ENCODE measurements at places on chromosomes 16 and 17.

DNA sequence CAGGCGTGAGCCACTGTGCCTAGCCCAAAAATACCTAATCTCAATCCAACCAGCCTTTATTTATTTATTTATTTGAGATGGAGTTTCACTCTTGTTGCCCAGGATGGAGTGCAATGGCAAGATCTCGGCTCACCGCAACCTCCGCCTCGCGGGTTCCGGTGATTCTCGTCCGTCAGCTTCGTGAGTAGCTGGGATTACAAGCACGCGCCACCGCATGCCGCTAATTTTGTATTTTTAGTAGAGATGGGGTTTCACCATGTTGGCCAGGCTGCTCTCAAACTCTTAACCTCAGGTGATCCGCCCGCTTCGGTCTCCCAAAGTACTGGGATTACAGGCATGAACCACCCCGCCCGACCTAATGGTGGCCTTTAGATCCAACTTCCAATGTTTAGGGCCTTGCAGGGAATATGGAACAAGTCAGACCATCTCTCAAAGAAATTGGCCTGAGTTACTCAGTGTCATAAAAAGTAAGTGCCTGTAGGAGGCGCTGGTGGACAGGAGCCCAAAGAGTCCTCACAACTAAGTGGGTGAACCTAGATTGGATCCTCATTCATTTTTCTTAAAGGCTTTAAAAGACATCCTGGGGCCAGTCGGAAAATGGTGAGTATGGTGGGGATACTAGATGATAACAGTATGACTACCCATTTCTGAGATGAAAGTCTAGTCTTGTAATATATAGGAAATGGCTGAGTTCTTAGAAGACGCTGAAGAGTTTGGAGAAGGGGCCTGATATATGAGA, 4.6 kb downstream of the ZSCAN10 start:
- peak; percentile 41 for DNase-seq
- H3K4me1 ChIP-seq, result peaks cover 24% of the 10 kb centered on the region
- no peaks in the 10 kb centered on the region for H3K36me3 ChIP-seq
- H3K27me3 ChIP-seq, result peaks cover 4% of the 10 kb centered on the region
- H3K27ac ChIP-seq, result peak overlapping the region; percentile 9

DNA sequence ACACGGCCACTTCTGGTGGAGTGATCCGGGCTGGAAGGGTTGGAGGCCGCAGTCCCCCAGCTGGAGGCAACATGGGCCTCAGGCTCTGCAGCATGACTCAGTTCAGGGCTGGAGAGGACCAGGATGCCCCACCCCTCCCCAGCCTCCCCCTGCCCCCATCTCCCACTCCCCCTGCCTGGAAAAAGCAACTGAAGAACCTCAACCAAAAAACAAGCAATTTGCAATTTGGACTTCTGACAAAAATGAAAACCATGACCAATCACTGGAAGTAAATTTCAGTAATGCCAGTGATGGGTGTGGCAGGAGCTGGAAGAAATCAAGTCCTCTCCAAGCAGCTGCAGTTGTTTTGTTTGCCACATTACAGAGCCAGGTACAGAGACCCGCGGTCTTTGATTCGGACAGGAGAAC, 6.6 kb upstream of the MIF4GD start:
- DNase-seq, result no peak
- no peak overlapping the region for H3K27ac ChIP-seq
- H3K27me3 ChIP-seq, result no peaks in the 10 kb centered on the region
- peaks cover 50% of the 10 kb centered on the region for H3K36me3 ChIP-seq
- peaks cover 12% of the 10 kb centered on the region for H3K4me1 ChIP-seq

- no peak overlapping the region for H3K4me3 ChIP-seq
- DNase-seq, result peak; percentile 58
- peaks cover 10% of the 10 kb centered on the region for H3K36me3 ChIP-seq
These were observed 10.3 kb downstream of the NT5M start for GRCh38 chr17:17313350-17313991.

DNA sequence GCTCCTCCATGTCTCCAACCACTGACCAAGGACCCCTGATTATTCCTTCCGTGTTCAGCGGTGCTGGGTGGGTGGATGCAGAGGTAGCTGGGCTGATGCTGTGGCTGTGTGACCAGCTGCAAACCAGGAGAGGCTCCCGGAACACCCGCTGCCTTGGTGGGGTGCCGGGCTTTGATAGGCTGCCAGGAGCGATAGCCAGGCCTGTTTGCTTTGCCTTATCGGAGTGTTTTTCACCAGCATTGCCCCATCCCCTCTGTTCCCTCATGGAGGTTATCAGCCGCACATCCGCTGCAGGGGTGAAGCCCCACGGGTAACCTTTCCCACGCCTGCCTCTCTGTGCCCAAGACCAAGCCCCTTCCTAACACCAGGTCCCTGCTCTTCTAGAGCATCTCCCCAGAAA, 354.3 kb downstream of the C16orf95 start:
- H3K27me3 ChIP-seq, result peaks cover 5% of the 10 kb centered on the region
- no peak overlapping the region for H3K4me3 ChIP-seq
- H3K27ac ChIP-seq, result no peak overlapping the region
- H3K36me3 ChIP-seq, result no peaks in the 10 kb centered on the region
- no peak for DNase-seq

- H3K27ac ChIP-seq, result no peak overlapping the region
- H3K4me3 ChIP-seq, result no peak overlapping the region
- H3K36me3 ChIP-seq, result no peaks in the 10 kb centered on the region
- no peaks in the 10 kb centered on the region for H3K4me1 ChIP-seq
- H3K27me3 ChIP-seq, result peaks cover 40% of the 10 kb centered on the region
These were observed 10.1 kb upstream of the PIPOX start for GRCh38 chr17:29032857-29033197.

- no peaks in the 10 kb centered on the region for H3K27me3 ChIP-seq
- H3K36me3 ChIP-seq, result peaks cover 12% of the 10 kb centered on the region
- H3K27ac ChIP-seq, result no peak overlapping the region
- peak overlapping the region; percentile 82 for H3K4me3 ChIP-seq
- H3K4me1 ChIP-seq, result peaks cover 32% of the 10 kb centered on the region
- no peak for DNase-seq
These were observed 1.5 kb downstream of the MINK1 start for GRCh38 chr17:4834681-4835020.

DNA sequence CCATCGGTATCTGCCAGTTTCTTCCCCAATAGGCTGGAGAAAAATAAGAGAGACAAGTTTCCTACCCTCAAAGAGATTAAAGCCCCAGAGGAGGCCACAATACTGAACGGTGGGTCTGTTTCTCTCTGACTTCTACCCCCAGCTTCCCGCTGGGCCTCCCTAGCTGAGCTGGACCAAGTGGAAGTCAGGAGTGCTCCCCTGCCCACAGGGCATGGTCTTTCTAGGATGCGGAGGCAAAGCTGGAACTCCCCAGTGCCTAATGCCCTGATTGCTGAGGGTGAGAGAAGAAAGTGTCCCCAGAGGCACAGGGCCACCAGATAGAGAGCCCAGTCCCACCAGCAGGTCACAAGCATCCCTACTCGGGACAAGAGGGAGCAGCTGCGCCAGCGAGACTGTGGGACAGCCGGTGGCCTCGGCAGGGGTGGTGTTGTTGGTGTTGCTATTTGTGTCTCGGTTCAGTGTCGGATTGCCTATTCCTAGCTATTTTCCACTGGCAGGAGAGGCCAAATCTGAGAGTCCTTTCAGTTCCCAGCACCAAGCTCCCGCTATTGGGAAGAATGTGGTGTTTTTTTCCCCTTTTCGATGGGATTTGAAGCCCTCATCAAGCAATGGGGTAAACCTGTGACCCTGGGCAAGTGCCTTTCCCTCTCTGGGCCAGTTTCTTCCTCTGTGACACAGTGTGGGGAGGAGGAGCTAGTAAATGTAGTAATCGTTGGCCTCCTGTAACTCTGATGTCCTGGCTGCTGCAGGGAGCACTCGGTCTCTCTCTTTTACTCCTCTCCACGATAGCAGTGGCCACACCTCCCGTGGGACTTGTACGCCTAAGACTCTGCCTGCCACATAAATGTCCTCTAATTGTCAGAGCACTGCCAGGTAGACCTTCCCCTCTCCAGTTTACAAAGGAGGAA, 22.5 kb upstream of the TBX2 start:
- H3K27me3 ChIP-seq, result no peaks in the 10 kb centered on the region
- H3K36me3 ChIP-seq, result no peaks in the 10 kb centered on the region
- DNase-seq, result no peak
- H3K27ac ChIP-seq, result no peak overlapping the region
- no peak overlapping the region for H3K4me3 ChIP-seq
- H3K4me1 ChIP-seq, result no peaks in the 10 kb centered on the region

DNA sequence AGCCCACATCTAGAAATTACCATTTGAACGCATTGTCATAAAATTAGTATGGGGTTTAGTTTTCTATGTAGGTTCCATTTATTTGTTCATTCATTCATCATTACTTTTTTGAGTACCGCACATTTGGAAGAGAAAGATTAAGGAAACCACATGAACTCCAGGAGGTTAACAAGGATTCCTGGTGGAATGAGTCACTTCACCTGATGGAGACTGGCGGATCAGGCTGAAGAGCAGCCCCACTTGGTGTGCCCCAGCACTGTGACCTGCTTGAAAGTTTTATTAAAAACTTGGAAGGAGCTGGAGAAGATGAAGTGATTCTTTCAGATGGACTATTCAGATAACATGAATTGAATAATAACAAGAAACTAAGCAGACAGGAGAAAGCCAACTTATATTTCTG, 293.6 kb upstream of the CDH11 start:
- no peak for DNase-seq
- no peak overlapping the region for H3K4me3 ChIP-seq
- H3K27me3 ChIP-seq, result no peaks in the 10 kb centered on the region
- no peak overlapping the region for H3K27ac ChIP-seq

DNA sequence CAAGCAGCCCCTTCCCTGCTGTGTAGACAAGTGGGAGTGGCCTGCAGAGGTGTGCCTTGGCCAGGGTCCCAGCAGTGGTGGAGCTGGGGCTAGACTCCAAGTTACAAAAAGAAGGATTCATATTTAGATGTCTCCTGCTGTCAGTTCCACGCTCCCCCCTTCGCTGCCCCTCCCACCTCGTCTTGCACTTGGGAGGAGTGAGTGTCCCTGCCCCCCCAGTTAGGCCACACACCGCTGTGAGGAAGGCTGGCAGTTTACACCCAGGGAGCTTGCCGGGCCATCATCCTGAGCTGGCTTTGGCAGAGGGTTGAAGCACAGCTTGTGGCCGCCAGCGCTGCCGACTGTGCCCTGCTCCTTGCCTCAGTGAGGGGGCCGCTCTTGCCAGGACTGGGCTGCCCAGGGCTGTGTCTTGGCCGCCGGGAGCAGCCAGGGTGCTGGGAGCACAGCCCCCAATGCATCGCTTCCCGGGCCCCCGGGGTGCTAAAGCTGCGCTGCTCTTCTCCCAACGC, 44.3 kb downstream of the ELAC2 start:
- no peaks in the 10 kb centered on the region for H3K4me1 ChIP-seq
- peaks cover 17% of the 10 kb centered on the region for H3K27me3 ChIP-seq
- H3K27ac ChIP-seq, result no peak overlapping the region
- no peak overlapping the region for H3K4me3 ChIP-seq
- no peak for DNase-seq
- H3K36me3 ChIP-seq, result no peaks in the 10 kb centered on the region

DNA sequence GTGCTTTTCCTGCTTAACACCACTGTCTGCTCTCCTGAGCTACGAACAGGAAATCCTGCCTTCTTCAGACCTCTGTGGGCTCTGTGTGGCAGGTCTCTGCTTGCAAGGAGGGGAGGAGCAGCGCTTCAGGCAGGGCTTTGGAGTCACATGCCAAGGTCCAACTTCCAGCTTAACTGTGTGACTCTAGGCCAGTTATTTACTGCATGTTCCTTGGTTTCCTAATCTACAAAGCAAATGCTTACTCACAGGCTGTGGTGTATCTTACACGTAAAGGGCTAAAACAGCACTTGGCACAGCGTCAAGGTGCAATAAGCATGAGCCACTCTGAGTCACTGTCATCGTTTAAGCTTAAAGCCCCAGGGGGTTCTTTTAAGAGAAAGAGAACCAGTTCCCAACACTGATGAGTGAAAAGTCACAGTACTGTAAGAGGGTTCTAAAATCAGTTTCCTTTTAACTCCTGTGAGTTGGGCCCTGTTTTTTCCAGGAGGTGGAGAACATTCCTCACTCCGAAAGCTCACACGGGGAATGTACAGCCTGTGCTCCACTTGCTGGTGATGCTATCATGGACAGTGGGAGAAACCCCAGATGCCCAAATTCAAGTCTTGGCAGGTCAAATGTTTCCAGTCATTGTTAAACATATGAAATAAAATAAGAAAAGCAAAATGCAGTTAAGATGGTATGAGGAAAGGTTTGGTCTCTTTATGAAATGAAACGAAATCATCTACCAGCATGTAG, 54.1 kb upstream of the BCAR1 start:
- peaks cover 36% of the 10 kb centered on the region for H3K36me3 ChIP-seq
- DNase-seq, result no peak
- H3K4me3 ChIP-seq, result no peak overlapping the region
- H3K27me3 ChIP-seq, result peaks cover 2% of the 10 kb centered on the region
- H3K4me1 ChIP-seq, result peaks cover 13% of the 10 kb centered on the region

- no peak overlapping the region for H3K27ac ChIP-seq
- no peaks in the 10 kb centered on the region for H3K27me3 ChIP-seq
- no peaks in the 10 kb centered on the region for H3K4me1 ChIP-seq
- no peak overlapping the region for H3K4me3 ChIP-seq
- H3K36me3 ChIP-seq, result no peaks in the 10 kb centered on the region
- no peak for DNase-seq
These were observed 197.7 kb upstream of the NOG start for GRCh38 chr17:56395787-56396186.

DNA sequence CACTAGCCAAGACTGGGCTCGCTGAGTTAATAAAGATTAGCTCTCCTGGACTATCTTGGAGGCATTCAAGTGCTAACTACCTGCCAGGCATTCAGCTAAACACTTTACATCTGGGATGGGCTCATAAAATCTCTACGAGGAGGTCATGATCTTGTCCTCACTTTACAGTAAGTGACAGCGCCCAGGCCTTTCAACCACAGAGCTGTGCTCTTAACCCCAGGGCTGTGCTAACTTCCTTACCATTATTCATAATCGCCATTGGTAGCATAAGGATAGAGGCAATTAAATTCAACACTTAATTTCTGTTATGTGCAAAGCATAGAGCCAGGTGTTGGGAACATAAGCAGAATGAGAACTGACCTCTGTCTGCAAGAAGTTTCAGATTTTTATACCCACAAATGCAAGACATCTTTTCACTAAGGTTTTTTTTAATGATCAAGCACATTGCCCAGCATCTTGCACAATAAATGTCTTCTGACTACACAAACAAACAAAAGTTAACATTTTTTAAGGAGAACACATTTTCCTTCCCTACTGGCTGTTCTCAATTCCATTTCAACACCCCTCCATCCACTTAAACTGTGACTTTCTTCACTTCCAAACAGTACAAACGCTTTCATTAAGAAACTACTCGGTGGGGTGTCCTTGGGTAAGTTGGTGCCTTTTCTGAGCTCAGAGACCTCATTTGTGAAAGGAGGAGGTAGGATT, 172.3 kb downstream of the C16orf78 start:
- no peak overlapping the region for H3K4me3 ChIP-seq
- no peak overlapping the region for H3K27ac ChIP-seq
- DNase-seq, result no peak
- no peaks in the 10 kb centered on the region for H3K4me1 ChIP-seq
- H3K36me3 ChIP-seq, result no peaks in the 10 kb centered on the region

DNA sequence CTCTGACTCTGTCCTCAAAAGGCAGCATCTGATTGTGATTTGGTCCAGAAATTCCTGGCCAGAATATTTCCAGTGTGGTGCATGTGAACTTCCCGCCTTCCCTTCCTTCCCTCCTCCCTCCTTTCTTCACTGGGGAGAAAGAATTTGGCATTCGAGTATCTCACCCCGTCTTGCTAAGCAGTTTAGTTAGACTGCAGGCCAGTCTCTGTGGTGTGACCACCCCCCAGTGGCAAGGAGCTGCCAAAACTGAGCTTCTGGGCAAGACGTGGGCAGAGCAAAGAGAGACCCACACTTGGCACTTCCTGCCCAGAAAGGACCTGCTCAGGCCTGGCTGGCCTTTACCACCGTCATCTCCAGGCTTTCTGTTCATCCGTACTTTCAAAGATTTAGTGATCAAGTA, 36.4 kb downstream of the SNX20 start:
- H3K36me3 ChIP-seq, result no peaks in the 10 kb centered on the region
- no peaks in the 10 kb centered on the region for H3K27me3 ChIP-seq
- no peak overlapping the region for H3K27ac ChIP-seq
- no peak overlapping the region for H3K4me3 ChIP-seq
- no peak for DNase-seq

All from activated T-helper 2 cell treated with anti-CD3 and anti-CD28 coated beads, Interferon-gamma antibody, Interleukin-2, Interleukin-4, amounts not matched to agents 10 μg/mL and 5 μg/mL and 100 μg/mL, durations not matched to agents 14 hours and 24 hours and 36 hours (primary cell).